SK-N-MC (cell line): ENCODE measurements at places on chromosomes 3 and 15.

DNA sequence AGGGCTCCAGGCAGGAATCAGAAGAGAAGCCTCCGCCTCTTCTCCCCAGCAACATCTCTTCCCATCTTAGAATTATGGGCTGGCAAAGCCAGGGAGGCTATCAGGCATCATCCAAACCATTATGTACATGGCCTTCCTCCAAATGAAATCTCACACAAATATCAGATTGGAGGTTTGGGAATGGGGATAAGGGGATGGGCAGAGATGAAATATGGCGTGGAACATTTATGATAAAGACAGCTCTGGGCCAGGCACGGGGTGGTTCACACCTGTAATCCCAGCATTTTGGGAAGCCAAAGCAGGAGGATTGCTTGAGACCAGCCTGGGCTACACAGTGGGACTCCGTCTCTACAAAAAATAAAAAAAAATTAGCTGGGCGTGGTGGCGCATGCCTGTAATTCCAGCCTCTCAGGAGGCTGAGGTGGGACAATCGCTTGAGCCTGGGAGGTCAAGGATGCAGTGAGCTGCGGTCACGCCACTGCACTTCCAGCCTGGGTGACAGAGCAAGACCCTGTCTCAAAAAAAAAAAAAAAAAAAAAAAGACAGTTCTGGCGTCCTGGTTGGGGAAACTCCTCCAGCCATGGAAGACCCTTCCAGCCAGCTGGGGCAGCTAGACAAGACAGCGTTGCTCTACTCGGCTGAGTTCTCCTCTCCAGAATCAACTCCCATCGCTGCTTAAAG lies 36.6 kb downstream of the CPN2 start:
- no peak for DNase-seq

DNA sequence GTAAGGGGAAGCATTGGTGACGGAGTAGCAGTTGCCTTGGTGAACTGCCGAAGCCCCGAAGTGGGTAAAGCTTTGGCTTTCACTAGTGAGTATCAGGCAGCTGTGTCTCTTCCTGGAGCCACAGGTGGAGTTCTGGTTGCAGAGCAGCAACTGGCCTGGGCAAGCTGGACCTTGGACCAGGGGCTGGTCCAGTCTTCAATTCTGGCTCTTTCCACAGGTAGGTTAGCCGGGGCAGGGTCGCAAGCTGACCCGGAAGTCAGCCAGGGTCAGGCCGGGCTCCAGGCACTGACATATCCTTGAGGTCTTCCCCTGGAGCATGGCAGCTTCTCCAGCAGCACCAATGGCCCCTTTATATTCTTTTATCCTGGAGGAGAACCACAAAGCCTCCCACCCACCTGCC lies 73.2 kb downstream of the TMEM44 start:
- no peak for DNase-seq

DNA sequence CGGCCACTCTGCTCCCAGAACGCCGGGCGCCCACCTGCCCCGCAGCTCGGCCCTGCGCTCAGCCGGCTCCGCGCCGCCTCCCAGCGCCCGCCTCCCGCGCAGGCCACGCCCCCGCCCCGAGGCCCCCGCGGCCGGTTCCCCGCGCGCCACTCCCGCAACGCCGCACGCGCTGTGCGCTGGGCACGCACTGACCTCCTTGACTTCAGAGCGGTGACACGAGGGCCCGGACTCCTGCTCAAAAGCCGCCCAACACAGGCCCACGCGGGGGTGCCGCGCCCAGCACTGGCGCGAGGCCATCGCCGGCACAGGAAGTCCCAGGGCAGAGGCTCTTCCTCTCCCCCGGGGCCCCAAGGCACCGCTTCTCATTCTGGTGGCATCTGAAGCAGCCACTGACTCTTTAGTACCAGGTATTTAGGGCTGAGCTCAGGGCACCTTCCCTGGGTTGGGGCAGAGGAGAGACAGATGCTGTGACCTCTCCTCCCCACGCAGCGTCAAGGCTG lies 12.4 kb downstream of the TNK2 start:
- no peak for DNase-seq

DNA sequence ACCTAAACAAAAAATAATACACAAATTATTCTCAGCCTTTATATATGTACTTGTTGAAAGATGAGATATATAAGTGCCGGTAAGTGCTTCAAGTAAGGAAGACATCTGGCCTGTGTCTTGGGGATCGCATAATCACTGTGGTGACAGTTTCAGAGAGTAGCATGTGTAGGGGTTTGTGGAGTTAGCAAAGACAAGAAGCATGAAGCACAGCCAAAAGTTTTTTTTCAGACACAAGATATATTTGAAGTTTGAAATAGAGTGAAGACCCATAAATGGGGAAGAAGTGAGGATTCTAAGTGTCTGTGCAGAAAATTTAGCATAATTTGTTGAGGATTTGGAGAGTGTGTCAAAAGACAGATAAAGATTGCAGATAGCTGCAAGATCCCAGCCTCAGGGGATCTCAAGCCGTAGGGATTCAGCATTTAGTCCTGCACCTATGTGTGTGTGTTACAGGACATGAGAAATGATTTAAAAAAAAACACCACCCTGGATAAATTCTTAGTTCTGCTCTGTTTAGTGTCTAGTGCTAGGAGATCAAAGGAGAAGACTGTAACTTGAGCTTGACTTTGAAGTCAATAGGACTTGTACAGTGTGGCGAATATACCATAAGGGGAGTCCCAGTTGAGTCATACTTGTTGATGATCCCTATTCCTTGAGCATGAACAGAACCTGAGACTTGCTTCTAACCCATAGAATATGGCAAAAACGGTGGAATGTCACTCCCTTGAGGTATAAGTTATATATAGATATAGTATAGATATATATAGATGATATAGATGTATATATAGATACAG lies 123.9 kb upstream of the GRM7 start:
- DNase-seq = no peak

- no peak for DNase-seq
Measured at GRCh38 chr15:71152542-71152941, 37.3 kb downstream of the THSD4 start.

- no peak for DNase-seq
Measured at GRCh38 chr15:63615935-63616334, 18.7 kb downstream of the FBXL22 start.

DNA sequence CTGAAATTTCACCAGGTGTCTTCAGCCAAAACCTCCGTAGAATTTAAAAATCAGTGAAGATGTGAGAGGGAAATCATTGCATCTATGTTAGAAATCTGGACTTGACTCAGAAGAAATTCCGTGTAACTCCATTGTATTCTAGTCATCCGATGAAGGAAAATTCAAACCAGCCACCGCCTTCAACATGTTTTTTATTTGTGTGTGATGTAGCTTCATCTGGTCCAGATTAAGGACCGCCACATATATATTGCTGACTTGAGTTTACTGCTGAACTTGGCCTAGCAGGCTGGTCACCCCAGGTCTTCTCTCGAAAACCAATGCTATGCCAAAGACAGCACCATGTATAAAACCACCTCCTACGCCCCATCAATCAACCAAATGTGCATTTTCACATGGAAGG lies 120.9 kb downstream of the FOXP1 start:
- no peak for DNase-seq

GRCh38 chr15:56148064-56148463 lies 95.6 kb downstream of the RFX7 start:
- DNase-seq = no peak

GRCh38 chr3:169869484-169870220 lies at the start of gene LRRC31:
TSS of gene LRRC31 (minus strand) at chr3:169869935. CDS start at chr3:169869807, 128 bp downstream.
- no peak for DNase-seq

- no peak for DNase-seq
Measured at GRCh38 chr15:59028387-59028955, 41.0 kb downstream of the RNF111 start.

- DNase-seq = no peak
Measured at GRCh38 chr15:100570735-100571313, 31.2 kb downstream of the LINS1 start.

GRCh38 chr3:58170376-58170775 lies 40.4 kb downstream of the DNASE1L3 start:
- DNase-seq = no peak

- no peak for DNase-seq
Measured at GRCh38 chr3:187458921-187459320, 90.7 kb downstream of the RTP4 start.

GRCh38 chr15:53473886-53474285 lies 285.6 kb downstream of the WDR72 start:
- DNase-seq = no peak

- no peak for DNase-seq
Measured at GRCh38 chr3:54122324-54123002, at the start of gene CACNA2D3. TSS of gene CACNA2D3 (plus strand) at chr3:54122552.

DNA sequence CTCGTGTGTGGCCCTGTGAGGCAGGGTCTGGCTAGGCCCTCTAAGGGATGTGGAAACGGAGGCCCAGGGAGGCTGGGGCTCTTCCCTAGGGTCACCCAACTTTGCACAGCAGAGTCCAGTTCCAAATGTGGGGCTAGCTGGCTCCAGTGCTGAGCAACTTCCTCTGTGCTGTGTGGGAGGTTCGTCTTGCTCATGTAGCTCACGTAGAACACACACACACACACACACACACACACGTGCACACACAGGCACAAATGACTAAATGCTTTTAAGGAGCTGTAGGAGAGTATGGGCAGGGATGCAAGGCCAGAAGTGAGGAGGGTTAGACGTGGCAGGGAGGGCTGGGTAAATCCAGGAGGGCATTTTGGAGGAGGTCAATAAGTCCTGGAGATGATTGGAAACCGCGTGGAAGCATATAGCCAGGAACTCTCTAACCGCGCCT lies 213.8 kb downstream of the RPLP1 start:
- DNase-seq = no peak

DNA sequence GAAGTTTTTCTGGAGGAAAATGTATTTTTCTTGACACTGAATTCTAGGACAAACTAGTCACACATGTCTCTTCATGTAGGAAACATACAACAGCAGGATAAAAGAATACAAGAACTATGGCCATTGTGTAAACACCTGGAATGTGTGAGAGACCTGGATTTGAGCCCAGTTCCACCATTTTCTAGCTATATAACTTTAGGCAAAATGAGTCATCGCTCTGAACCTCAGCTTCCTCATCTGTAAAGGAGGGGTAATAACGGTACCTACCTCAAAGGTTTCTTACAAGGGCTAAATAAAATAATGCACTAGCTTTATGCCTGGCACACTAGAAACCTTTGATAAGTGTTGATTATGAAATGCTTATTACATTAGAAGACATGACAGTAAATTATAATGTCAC lies 57.8 kb downstream of the RIOX2 start:
- DNase-seq = no peak

DNA sequence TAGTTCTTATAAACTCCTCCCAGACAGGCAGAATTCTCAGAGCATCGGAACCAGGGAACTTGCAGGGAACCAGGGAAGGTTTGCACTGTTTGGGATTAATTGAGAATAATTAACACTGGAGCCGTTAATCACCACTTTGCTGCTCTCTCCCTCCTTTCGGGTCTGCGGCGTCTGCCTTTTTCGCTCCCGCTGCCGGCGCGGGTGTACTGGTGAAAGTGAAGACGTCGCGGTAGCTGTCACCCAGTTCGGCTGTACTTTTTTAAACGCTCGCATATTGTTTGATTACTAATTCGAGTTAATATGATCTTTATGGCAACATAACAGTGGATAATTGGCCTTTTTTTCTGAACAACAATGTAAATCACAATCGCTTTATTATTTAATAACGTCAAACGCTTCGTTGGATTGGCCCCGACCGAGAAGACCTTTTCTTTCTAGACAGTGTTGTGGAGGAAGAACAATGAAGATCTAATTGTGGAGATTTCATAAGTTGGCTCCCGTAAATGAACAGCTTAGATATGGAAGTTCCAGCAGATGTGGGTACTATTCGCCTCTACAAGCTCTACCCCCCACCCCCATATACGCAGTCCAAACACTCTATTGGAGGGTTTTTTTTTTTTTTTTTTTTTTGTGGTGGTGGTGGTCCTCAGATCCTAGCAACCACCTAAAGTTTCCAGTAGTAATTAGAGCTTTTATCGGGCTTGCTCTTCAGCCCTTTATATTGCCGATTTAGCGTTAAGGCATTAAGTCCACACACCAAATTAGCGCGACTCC lies 12.7 kb downstream of the SOX2 start:
- DNase-seq = no peak

DNA sequence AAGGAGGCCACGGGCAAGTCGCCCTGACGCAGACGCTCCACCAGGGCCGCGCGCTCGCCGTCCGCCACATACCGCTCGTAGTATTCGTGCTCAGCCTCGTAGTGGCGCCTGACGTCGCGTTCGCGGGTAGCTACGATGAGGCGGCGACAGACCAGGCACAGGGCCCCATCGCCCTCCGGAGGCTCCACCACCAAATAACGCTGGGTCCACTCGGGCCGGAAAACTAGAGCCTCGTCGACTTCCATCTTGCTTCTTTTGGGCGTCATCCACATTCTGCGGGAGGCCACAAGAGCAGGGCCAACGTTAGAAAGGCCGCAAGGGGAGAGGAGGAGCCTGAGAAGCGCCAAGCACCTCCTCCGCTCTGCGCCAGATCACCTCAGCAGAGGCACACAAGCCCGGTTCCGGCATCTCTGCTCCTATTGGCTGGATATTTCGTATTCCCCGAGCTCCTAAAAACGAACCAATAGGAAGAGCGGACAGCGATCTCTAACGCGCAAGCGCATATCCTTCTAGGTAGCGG lies at the start of gene EPM2AIP1:
Gene EPM2AIP1 (minus strand): TSS at position 326 of the 520 bp plus-strand sequence. CDS start 54 bp downstream, at position 272.
- DNase-seq = no peak

- no peak for DNase-seq
Measured at GRCh38 chr15:57947781-57948180, 117.7 kb downstream of the ALDH1A2 start.

GRCh38 chr3:28103861-28104260 lies 137.6 kb upstream of the CMC1 start:
- DNase-seq = no peak

DNA sequence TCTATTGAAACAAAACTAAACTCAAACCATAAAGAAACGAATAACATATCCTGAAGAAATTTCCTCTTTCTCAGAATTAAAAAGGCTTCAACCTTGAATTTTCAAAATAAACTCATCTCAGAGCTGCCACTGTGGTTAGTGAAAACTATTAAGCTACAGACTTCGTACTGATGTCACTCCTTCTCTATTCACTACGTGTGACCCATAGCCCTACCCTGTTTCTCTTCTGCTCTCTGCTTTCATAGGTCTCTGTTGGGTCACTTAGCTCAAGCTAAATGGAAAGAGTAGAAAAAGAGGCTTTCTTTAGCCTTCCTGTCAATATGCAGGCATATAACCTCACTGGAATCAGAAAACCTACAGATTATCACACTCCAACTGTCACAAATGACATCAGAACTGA lies 126.6 kb upstream of the MME start:
- no peak for DNase-seq

- no peak for DNase-seq
Measured at GRCh38 chr15:100726421-100727190, 124.2 kb downstream of the ASB7 start.

DNA sequence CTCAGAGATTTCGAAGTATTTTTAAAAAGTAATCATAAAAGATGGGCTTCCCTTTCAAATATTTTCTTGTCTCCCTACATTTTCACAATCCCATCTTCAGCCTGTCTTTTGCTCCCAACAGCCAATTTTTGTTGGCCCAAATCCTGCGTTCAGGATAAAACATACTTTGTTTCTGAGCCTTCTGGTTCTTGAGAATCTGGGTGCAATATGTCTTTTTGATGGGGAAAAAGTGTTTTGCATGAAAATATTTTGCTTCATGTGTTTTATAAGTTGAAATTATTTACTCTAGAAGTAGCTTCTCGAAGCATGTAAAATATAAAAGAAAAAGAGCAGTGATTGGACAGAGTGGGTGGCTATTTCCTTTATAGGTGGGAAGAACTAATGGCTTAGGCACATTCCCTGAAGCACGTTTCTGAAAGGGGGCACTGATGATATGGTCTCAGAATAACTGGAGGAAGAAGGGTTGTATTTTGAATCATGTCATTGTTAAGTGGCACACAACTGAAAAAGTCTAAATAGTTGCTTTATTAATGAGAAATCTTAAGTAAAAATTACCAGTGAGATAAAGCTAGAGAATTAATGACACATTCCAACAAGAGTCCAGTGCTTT lies 3.9 kb downstream of the UNC13C start:
- DNase-seq = no peak

GRCh38 chr3:16929311-16929710 lies 44.6 kb downstream of the PLCL2 start:
- no peak for DNase-seq
